ENCODE measurements at places on chromosomes 12 and 14.

DNA sequence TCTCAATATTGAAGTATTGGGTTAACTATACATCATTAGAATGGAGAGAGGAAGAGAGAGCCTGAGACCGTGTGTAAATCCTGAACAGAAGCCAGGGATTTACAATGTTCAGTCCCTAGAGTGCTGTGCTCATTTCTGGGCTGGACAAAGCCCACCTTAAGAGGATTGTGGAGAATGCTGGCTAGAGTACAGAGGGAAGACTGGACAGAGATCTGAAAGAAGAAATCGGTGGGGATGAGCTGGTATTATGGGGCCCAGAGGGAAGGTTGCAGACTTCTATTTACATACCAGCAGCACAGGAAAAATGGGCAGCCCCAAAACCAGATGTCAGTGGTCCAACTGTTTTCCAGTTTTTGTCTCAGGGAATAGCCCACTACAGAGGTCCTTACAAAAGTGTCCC, 42.3 kb downstream of the RTN1 start:
- no peak for DNase-seq

DNA sequence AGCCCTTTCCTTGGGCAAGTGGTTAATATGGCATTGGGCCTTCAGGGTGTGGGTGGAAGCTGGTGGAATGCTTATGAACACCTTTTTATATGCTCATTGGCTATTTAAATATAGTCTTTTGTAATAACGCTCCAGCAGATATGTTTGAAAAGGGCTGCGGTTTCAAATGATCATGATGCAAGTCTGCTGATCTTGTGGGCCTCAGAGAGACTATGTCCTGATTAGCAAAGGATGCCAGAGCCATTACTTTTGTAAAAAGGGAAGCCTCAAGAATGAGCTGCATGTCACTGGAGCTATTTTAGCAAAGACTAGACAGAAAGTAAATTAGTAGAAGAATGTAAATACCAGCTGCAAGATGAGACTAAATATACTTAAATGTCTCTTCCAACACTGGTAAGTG, 200.5 kb downstream of the GXYLT1 start:
- no peak for DNase-seq

- no peak for DNase-seq
These were observed 1.5 kb downstream of the CRACR2A start for GRCh38 chr12:3751151-3752095.

GRCh38 chr12:33575346-33575745, 135.7 kb upstream of the SYT10 start:
- DNase-seq: no peak
